ENCODE measurements at places on chromosomes 4 and X.

DNA sequence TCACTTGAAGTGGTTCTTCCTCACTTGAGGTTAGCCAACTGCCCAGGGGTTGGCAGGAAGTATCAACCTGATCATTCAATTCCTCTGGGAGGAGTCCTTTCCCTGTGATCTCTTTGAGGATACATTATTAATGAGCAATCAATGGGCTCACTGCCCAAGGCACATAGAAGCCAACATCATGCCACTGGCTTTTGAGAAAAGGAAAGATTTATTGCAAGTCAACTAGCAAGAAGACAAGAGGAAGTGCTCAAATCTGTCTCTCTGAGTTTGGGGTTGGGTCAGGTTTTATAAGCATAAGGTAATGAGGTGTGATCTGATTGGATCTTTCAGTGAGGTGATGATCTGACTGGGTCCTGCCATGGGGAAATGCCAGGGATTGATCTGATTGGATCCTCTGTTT, 39.6 kb downstream of the FGFBP1 start:
- no peak for DNase-seq

- no peak for DNase-seq
Measured at GRCh38 chr4:71275570-71275969, 63.2 kb upstream of the SLC4A4 start.

GRCh38 chr4:153087671-153088194, 116.5 kb upstream of the TRIM2 start:
- DNase-seq = no peak

DNA sequence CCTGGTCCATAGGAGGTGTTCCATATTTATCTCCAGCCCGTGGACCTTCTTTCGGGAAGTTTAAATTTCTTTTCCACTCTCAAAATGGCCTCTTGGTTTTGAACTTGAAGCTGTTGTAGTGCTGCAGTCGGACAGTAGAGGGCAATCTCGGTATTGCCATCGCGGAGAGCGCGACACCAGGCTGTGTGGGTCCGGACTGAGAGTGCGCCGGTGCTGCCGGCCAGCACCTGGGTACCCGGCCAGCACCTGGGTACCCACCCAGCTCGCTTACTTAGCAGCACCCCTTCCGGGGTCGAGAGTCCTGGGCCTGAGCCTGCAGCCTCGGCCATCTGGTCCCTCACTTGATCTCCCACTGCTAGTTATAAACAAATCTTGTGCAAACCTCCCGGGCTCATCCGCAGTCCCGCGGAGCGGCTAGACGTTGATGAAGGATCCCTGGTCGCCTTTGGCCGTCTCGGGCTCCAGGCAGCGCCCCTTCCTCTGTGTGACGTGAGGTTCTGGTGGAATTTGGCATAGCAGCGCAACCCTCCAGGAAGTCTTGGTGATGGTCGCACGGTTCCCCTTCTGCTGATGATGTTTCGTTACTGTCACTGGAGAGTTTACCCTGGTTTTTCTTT, 18.0 kb downstream of the FAM9A start:
- DNase-seq = peak; percentile 34

DNA sequence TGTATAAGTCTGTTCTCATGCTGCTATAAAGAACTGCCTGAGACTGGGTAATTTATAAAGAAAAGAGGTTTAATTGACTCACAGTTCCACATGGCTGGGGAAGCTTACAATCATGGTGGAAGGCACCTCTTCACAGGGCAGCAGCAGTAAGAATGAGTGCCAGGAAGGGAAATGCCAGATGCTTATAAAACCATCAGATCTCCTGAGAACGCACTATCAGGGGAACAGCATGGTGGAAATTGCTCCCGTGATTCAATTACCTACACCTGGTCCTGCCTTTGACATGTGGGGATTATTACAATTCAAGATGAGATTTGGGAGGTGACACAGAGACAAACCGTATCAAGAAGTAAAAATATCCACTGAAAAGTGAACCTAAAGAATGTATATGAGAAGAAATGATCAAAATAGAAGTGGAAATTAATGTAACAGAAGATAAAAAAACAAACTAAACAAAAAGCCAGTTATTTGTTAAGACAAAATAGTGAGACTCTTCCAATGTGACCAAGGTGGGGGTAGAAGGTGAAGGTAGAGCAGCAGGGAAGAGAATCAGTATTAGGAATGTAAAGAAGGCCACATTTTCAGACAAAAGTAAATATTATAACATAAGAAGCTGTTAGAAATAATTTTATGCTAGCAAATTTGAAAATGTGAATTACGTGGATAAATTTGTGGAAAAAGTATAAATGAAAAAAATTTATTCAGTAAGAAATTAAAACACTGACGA, 372.9 kb downstream of the NKX6-1 start:
- DNase-seq = no peak

DNA sequence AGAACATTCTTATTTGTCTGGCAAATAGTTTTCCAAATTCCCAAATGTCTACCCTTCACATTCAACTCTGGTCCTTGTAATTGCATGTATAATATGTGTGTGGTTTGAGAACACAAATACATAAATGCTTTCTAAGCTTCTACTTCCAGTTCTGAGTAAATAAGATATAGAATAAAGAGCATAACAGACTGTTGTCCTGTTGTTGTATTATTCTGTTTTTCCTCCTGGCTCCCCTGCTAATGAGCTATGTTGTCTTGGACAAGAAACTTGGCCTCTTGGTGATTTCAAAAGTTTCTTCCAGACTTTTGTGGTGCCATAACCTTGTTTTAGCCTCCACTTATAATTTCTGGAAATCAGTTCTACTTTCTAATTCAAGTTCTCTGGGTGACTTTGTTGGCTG, 75.3 kb upstream of the USP38 start:
- no peak for DNase-seq

- no peak for DNase-seq
Measured at GRCh38 chr4:152577708-152578396, 42.0 kb upstream of the FBXW7 start.

DNA sequence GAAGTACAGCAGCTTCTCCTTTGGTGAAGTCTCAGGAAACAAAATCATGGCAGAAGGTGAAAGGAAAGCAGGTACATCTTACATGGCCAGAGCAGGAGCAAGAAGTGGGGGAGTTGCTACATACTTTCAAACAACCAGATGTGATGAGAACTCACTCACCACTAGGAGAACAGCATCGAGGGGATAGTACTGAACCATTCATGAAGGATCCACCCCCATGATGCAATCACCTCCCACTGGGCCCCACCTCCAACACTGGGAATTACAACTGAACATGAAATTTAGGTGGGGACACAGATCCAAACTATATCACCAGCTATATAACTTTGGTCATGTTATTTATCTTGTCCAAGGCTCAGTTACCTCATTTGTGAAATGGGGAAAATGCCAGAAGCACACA, 159.4 kb downstream of the OPHN1 start:
- DNase-seq = no peak

DNA sequence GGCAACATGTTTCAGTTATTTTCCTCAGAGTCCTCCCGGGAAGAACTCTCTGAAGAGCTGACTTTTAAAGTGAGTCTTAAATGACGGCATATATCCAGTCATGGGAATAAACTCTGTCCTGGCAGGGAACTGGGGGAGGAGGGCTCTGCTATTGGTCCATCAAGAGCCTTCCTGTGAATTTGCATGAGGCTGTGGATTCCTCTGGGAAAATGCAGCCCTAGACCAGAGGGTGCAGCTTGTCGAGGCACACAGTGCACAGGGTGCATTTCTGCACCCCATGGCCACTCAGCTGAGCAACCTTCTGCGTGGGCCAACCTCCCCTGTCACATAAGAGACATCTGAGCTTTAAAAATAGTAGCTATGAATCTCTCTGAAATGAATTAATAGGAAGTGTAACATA, 360.0 kb downstream of the GALNTL6 start:
- no peak for DNase-seq

DNA sequence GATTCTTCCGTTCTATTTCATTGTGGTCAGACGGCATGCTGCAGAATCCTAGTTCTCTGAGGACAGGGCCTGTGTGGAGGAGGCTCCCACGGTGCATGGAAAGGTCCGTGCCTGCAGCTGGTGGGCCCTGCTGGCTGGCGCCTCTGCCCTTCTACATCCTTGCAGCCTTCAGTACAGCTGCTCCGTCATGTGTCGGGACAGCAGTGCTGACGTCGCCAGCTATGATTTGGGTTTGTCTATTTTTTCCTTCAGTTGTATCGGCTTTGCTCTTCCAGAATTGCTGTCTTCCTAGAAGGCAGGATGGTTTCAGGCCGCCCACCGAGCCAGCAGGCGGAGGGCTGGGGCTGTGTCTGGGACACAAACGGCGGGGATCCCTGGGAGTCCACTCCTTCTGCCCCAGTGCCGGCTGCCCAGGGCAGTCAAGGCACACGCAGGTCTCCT, 32.1 kb upstream of the CPLX1 start:
- DNase-seq = no peak

GRCh38 chr4:87974856-87975462, 555 bp upstream of the SPP1 start:
- no peak for DNase-seq

DNA sequence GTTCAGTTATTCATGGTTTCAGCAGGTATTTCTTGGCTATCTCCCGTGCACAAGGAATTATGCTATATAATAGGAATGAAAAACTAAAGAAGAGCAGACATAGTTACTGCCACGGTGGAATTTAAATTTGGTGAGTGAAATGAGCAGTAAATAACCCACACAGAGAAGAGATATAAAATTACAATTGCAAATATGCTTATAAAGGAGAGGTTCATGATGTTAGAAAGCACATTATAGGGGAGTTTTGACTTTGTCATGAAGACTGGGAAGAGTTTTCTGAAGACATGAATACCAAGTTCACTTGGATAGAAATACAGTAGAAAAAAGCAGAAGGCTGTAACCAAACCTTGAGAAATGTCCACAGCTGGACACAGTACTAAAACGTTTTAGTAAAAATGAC, 712.0 kb upstream of the AADAT start:
- DNase-seq = no peak

DNA sequence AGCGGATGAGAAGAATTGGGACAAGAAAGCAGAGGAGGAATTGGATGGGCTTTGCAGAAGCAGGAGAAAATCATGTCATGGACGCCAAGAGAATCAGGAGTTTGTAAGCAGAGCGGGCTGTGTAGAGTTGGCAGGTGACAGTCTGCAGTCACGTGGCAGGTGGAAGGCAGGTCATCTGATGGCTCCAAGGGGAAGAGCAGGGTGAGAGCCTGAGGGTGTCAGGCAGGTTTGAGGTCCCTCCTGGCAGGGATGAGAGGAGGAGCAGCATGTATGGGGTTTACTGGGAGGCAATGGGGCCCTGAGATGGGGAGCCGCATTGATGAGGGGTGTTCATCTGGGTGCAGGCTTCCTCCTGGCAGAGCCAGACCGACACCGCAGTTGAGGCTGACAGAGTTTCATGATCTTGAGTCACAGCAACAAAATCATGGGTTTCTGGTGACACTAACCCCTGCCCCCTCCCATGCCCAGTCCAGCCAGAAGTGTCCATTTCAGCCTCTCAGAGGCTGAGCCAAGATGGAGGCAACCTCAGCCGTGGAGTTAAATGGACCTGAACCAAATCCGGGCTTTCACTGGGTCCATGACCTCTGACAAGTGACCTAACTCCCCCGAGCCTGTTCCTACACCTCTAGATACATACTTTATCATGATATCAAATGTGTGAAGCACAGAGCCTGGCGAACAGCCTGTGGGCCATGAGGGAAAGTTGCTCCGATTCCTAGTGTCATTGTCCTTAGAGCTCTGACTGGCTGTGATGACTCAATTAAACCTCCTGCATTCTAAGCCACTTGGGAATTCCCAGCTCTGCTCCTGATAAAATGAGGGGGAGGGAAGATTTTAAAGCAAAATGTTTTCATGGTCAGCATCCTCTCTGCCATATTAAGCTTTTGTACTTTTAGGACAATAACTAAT, 36.1 kb downstream of the EVC start:
- no peak for DNase-seq

DNA sequence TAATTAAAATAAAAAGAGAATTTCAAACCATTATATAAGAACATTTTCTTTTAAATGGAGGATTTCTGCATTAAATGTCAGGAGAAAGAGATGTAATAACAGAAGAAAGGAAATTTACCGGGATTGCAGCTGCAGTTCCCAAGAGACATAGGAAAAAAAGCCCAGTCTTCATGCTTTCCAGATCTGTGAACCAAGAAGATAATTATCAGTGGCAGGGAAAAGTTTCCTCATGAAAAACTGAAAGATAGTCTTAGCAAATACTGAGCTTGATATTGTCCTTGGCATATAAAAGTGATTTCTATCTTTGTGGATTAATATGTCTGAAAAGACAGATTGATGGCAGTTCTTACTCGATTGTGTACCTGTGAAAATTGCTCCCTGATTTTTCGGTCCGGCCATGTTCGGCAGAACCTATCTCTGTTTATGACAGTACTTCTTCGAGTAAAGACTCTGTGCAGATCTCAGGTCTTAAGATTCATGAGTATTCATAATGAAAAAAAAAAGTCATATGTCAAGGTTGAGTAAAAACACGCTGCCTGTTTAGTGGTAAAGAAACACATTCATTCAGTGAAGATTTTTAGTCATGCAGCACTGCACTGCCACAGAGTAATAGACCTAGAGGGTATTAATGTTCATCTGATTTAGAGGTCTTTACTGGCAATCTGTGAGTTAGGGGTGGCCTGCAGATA, 29.6 kb downstream of the SPARCL1 start:
- no peak for DNase-seq

- no peak for DNase-seq
Measured at GRCh38 chr4:159455675-159456237, 352.9 kb downstream of the RAPGEF2 start.

DNA sequence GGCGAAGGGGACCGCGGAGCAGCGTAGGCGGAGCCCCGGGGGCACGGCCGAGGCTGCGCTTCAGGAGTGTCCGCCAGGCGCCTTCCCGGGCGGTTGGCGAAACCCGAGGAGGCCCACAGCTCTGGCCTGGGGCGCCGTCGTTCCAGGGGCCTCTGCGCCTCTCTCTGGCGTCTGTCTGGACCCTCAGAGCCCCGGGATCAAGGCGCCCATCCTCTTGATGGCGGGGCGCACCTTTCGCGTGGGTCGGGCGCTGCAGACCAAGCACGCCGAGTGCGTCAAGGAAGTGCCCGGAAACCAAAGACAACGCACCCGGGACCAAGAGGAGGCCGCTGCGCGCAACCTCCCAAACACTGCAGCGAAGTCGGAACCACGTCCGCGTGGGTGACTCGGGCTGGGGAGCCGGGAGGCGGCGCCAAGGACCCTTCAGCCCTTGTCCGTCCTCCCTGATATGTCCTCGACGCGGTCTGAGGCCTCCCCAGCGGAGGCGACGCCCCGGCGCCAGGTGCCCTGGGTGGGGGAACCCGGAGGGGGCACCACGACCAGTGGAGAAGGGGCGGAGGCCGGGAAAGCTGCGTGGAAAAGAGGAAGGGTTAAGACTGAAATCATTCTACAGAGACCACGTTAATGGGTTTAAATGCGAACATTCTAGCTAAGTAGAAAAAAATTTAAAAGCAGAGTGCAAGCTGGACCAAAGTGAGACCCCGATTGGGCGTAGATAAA, 9.9 kb downstream of the HMX1 start:
- DNase-seq = no peak

GRCh38 chr4:112939901-112940300, 109.6 kb upstream of the ANK2 start:
- DNase-seq = no peak

- no peak for DNase-seq
Measured at GRCh38 chr4:92825256-92825655, 521.5 kb downstream of the GRID2 start.

Measured in CD4-positive, alpha-beta T cell treated with Interleukin-2 at 100 ng/mL for 4 hours (primary cell).